ENCODE measurements at places on chromosomes 5 and 9.
A peak's percentile ranks its signal among the peaks of the same experiment; 100 is the strongest.

DNA sequence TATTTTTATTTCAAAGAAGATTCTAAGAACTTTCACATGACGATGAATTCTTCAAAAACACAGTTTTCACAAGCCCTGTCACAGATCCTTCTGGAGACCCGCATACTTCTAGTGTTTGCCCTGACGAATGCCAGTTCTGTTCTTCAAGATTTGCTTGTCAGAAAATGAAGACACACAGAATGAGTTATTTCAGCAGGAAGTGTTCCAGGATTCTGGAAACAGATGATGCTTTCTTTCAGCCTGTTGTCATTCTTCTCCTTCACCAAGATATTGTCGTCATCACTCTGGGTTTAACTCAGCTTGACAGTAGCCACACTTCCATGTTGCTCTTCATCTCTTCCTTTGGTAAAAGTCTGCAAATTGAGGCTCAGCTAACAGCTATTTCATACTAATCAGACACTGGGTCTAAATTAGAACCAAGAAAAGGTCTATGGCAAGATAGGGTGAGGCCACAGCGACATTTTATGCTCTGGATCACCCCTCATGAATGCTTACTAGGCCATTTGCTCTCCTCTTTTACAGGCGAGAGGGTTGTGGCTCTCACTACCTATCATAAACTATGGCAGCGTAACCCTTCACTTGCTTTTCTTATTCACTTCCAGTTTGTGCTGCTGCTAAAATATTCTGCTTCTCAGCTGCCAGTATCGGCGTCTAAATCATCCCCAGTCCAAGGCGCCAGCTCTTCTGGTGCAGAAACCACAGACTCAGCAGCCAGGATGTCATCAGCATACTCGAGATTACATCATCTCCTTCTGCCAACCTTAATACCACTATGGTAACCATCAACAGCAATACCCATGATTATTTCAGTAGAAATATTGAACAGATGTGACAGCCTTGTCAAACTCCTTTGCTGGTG, 159.6 kb upstream of the TBCA start:
- DNase-seq: peak; percentile 44

DNA sequence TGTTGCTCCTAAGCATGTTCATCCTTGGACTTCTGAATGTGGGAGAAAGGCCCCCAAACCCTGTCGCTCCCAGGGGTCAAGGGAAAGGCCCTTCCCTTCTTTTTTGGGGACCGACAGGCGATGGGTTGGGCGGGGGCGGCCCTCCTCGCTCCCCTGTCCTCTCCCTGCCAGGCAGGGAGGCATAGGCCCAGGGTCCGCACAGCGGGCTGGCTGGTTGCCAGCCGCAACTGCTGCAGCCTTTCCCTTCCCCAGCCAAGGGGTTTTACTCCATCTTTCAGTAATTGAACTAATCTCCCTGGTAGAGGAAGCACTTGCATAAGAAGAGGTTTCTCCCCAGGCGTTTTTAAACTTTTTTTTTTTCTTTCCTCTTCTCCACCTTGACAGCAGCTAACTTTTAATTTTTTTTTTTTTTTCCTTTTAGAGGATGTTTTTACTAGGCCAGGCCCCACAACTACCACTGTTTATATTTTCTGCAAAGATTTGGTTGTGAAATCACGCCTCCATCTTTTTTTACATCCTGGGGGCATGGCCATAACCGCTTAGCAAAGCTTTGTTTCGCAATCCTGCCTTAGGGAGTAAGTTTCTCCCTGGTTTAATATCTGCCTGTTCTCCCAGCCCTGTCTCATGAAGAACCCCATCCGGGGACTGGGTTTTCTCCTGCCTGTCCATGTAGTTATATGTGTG, 216.9 kb upstream of the ZNF608 start:
- no peak for DNase-seq

DNA sequence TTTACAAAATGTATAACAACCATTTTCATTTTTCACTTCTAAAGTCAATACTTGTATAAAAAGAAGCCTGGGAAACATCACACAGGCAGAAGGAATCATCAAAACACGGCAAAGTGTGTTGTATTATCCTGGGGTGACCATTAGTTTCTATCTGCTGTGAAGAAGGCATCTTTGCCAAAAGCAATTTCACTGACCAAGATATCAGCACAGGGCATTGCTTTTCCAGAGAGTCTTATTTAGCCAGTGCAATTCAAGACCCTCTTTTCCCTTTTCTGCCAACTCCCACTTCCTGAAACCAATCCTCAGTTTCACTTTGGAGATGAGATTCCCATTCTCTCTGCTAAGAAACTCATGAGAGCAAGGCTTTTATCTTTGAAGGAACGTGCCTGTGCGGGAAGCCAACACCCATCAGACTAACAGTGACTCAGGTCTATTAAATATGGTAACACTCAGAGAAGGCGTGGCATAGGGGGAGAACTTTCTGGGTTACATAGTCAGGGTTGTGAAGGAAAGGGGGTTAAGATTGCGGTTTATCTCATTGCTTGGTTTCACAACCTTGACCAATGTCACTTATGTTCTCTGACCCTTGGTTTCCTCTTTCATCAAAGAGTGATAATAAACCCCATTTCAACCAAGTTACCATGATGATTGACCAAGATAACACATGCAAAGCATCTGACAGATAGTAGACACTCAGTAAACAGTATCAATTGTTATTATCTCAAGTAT, 666.9 kb upstream of the KLF4 start:
- no peak for DNase-seq

DNA sequence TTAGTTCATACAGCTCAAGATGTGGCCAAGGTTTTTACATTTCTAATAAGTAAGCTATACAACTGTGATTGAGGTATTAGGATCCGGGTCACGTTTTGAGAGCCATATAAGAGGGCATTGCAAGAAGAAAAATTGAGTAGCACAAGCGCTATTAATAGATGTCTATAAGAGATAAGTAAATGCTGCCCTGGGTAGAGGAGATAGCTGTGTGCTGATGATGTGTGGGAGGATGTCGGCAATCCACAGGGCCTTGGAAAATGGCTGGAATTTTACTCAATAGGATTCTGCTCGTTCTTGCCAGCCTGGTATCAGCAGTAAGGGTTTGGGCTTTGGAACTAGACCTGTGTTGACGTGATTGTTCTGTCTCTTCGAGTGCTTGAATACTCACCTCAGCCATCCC, 41.6 kb downstream of the CSF1R start:
- no peak for DNase-seq

- DNase-seq: no peak
These were observed 1041.0 kb downstream of the TLE1 start for GRCh38 chr9:80648336-80648735.

- no peak for DNase-seq
These were observed 52.3 kb upstream of the APC start for GRCh38 chr5:112685386-112685785.

GRCh38 chr5:31738199-31738598, 99.3 kb downstream of the PDZD2 start:
- no peak for DNase-seq

DNA sequence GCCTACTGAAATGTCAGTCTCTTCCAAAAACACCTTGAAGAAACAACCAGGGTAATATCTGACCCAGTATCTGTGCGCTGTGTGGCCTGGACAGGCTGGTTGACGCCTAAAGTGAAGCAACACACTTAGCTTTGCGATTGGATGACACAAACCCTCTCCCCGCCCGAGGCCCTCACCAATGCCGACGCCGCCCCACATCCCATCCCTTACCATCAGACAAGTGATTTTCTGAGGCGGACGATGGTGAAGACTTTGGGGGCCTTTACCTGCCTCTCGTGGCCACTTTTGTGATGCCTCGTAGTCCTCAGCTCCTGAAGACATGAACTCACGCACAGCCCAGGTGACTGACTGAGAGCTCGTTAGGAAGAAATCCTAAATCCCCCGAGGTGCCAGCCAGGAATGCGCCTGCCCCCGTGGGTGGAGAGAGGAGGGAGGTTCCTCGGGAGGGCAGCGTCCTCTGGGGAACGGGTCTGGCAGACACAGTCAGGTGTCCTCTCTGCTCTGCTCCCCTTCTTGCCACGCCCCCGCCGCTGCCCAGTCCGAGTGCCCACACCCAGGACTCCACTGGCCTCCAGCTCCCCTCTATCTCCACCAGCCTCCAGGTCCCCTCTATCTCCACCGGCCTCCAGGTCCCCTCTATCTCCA, 31.0 kb upstream of the RXRA start:
- no peak for DNase-seq

DNA sequence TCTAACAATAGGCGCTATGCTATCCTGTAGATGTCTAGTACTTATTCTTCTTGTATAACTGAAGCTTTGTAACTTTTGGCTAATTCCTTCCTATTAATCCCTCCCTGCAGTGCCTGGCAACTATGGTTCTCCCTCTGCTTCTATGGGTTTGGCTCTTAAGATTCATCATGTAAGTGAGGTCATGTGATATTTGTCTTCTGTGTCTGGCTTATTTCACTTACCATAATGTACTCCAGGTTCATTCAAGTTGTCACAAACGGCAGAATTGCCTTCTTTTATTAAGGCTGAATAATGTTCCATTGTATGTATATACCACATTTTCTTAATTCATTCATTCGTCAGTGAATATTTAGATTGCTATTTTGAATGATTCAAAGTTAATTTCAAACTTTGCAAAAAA, 149.9 kb upstream of the GAS1 start:
- no peak for DNase-seq

DNA sequence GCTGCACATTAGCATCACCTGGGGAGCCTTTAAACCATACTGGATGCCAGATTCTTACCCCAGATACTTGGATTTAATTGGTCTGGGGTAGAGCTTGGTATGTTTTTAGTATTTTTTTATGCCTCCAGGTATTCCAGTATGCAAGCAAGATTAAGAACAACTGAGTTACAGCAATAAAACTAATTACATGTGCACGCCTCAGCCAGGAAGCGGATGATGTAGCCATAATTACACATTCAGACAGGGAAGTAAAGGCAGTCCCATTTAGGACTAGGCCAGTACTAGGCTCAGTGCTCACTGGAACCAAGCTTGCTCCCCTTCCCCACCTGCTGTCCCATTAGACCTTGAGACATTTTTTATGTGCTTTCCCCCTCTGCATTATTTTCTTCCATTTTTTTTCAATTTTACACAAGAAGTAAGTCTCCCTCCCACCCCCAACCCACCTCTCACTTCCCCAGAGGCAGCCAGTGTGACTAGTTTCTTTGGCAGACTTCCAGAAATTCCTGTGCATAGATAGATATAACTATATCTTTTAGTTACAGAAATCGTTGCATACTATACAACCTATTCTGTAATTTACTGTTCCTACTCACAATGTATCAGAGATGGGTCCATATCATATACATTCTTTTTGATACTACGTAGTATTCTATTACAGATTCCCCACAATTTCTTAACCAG, 7.1 kb upstream of the GNAQ start:
- no peak for DNase-seq

DNA sequence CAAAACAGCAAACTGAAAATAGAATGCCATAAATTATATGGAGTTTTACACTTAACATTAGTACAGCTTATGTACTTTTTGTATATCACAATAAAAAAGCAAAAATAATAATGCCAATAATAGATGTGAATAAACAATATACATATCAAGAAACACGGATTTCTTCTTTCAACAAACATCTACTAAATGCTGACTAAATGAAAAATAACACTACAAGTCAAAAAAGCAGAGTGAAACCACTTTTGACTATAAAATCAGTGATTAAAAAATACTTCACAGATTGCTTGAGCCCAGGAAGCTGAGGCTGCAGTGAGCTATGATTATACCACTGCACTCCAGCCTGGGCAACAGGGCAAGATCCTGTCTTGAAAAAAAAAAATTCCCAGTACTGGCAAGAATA, 32.2 kb downstream of the FANCC start:
- no peak for DNase-seq

GRCh38 chr5:180136630-180137381, 65.2 kb upstream of the RNF130 start:
- DNase-seq: no peak

GRCh38 chr9:34957492-34958410, at the start of gene PHF24:
Gene PHF24 (plus strand): TSS chr9:34958285. CDS start chr9:34971299, 13,014 bp downstream.
- no peak for DNase-seq

- DNase-seq: no peak
These were observed 29.3 kb downstream of the RNF20 start for GRCh38 chr9:101562966-101563365.

DNA sequence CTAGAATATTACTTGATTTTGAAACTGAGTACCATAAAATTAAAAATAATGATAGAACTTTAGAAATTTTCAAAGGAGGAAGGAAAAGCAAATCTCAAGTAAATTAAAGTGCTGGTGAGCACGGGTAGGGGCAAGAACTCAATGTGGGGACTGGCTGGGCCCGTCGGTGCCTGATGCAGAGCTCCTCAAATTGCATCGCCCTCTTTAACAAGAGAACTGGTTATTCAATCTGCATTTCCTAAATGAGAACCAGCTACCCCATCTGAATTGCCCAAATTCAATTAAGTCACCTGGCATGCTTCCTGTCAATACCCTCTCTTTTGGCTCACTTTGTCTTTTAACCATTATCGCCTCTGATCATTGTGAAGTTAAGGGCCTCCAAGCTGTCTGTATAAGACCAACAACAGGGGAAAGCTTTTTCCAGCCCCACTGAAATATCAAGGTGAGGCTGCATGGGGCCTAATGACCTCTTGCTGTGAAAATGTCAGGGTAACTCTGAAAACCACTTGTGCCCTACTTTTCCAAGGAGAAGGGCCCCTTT, 316.7 kb downstream of the SLIT3 start:
- no peak for DNase-seq

- DNase-seq: no peak
These were observed 521.3 kb upstream of the ZNF608 start for GRCh38 chr5:125267636-125268248.

GRCh38 chr9:93582115-93582514, 5.7 kb downstream of the PHF2 start:
- DNase-seq: no peak

GRCh38 chr5:68873198-68873597, 220.6 kb upstream of the SLC30A5 start:
- DNase-seq: no peak

- DNase-seq: no peak
These were observed 8.4 kb downstream of the ZNF474 start for GRCh38 chr5:122137702-122138101.

DNA sequence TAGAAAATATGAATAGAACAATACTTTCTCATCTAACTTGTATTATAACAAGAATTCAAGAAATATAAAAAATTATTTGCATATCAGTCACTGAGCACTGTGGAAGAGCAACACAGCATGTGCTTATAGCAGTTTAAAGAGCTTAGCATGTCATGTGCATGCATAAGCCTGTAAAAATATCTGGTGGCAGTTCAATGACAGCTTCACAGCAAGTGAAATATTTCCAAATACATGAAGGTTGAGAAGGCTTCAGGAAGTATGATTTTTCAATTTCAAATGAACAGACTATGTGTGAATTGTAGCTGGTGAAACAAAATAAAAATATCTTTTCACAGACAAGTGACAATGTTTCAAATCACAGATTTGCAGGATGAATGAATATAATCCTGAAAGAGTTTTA, 128.5 kb downstream of the PRDM9 start:
- DNase-seq: no peak

DNA sequence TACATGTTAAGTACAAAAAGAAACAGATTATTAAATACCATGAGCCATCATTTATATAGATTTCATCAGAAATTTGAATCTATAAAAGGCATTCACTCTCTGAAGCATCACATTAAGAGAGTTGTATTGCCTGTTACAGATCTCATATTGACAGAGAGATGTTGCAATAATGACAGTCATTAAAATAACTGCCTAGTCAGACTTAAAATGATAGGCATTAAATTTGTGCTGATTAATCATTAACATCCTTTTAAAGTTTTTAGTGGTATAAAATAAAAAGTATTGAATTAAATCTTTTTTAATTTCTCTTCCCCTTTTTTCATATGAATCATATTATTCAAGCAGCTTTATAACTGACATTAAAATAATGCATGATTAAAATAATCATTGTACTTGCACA, 404.9 kb upstream of the FAM174A start:
- DNase-seq: no peak
